ENCODE measurements at places on chromosomes 4 and X.

DNA sequence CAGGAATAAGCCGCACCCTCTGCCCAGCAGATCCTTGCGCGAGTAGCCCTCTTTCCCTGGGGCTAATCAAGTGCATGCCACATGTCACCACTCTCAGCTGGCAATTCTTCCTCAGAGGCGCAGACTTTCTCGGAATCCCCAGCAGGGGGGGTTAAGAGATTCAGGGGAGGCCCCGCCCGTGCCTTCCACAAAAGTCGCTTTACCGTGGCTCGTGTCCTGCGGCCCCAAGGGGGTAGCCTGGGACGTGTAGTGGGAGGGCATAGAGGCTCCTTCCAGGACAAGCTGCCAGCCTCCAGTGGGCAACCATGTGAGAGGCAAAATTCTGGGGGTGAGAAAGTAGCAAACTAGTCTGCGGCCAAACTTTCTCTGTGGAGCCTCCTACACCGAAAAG lies 652 bp downstream of the SRPX start:
- no peak for DNase-seq

DNA sequence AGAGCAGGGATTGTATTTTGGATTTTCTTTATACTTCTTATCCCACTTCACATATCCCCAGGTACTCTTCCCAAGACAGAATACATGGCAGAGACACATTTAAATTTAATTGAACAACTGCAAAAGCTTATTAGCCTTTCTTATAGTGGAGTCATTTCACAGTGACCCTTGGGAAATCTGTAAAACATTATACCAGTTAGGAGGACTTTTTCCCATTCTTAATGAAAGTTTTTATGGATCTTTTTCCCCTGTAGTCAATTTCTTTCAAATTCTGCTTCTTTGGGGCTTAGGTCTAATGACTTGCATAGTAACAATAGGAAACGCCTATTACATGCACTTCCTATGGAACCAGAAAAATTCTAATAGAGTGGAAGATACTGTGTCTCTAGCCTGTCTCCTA lies 14.6 kb upstream of the MCUB start:
- DNase-seq = no peak

DNA sequence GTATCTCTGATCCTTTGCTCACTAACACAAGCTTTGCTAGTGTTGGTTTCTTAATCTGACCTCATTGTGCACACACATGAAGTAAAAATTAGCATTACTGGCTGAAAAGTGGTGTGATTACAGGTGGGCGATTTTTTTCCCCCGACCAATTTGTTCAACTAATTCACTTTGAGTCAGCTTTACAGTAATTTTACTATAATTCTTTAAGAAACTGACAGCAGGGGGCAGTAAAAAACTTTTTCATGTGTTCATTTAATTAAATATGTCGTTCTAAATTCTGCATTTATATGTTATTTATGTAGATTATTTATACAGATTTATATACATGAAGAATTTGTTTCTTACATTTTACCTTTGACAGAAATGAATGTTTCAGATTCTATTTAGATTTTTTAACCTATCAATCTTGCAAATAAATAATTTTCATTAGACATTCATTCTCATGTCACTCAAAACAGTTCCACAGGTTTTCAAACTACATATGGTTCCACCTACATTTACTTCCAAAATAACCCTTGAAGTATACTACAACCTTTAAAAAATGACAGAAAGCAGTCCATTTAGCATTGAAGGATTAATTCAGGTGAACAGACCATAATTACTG lies 17.5 kb downstream of the PALLD start:
- DNase-seq = no peak

DNA sequence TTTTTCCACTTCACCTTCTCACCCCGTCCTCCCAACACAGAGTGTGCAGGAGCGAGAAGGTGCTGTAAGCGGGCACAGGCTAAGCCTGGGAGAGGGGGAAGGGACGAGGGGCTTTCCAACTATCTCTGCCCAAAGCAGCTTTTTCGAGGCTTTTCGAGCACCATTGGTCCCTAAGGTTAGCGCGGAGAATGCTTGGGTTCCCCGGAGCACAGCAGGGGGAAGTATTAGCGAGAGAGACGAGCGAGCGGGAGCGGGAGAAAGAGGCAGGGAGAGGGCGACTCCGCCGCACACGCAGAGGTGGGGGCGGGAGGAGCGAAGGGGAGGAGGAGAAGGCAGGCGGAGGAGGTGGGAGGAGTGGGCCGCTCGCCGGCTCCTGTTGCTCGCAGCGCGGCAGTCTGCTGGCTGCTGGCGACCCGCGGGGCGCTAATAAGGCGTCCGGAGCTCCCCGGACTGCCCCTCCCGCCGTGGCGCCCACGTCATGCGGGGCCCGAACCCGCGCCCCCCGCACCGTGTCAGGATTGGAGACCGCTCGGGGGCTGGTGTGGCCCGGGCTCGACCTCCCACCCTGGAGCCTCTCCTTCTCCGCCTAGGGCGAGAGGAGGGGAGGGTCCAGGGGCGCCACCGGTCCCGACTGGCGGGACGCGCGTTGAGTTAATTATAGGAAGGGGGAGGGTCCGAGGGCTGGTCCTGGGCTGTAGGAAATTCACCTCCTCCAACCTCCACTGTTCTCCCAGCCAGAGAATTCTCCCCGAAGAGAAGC lies at the start of gene ADAMTS3:
ADAMTS3 (minus strand) TSS at position 263 of the 760 bp plus-strand sequence. CDS start 459 bp downstream, outside the sequence.
- DNase-seq = no peak

- no peak for DNase-seq
Measured at GRCh38 chrX:39734174-39734776, 363.5 kb downstream of the BCOR start.

- DNase-seq = no peak
Measured at GRCh38 chrX:632366-633042, 1.9 kb downstream of the SHOX start.

DNA sequence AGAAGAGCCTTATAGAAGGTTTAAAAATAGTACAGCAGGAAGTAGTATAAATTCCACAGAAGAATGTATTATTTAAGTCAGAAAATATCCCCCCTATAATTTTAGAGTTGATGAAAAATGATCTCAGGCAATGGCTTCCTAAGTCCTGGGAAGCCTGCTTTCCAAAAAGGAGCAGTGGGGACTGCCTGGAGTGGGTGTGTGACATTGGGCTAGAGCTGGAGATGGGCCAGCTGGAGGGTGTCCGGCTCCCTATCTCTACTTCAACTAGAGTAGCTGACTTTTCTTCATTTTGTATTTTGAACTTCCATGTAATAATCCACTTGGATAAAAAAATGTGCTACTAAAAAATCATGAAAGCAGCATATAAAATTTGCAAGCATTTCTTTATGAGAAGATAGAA lies 253.9 kb downstream of the ANK2 start:
- DNase-seq = no peak

- no peak for DNase-seq
Measured at GRCh38 chr4:112002248-112002661, 143.0 kb upstream of the FAM241A start.

DNA sequence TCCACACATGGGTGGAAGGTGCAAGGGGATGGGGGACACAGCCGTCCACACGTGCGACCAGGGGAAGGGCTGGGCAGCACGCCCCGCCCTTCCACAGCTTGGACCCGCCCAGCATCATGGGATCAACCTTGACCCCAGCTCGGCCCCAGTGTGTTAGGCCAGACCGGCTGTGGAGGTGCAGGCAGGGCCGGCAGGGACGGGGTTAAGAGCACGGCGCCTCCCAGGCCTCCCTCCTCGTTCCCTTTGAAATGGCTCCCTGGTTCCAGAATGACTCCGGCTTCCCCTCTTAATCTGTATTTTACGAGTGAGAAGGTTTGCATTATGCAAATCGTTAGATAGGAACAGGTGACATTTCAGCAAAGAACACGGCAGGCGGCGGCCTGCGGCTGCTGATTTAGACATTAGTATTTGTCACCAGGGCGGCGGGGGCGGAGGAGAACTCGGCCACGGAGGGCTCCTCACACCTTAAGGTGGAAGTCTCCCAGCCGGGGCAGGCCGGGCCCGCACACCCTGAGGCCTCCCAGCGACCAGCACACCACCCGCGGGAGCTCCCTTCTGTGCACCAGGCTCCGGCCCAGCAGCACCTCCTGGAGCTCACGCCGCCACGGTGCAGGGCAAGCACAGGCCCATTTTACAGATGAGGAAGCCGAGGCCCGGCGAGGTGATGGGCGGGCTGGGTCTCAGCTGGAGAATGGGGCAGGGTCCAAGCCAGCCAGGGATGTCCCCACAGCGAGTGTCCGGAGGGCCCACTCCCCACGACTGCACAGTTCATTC lies 116.1 kb downstream of the FAM53A start:
- DNase-seq = no peak

DNA sequence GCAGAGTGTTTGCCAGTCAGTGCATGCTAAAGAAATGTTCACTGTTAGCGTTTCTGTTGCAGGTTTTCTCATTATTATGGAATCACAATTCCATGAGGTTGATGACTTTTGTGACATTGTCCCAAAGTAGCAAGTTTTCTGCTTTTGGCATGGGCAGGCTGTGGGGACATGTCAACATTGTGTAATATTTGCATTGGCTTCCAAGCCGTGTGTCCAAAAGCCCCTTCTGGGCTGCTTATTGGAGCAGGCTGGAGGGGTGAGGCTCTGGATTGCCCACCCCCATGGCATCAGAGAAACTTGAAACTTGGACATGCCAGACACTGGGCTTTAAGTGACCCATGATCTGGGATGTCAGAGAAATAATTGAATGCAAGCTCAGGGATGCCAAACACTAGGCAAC lies 90.7 kb downstream of the RTL9 start:
- no peak for DNase-seq

DNA sequence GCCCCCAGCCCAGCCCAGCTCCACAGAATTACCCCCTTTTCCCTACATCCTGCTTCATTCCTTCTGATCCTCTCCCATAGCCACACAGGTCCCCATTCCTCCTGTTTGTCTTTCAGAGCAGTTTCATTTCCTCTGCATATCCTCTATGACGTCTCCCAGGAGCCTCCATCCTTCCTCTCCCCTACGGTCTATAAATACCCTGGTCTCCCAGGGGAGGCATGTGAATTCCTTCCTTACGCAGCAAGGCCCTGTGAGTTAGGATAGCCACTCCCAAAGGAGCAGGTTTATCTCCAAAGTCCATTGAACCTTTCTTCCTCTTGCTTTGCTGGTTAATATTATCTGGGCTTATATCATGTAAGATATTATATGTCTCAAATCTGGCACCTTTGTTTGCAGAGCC lies 8.4 kb upstream of the APLN start:
- DNase-seq = no peak

GRCh38 chr4:188396037-188396436 lies 256.8 kb downstream of the TRIML1 start:
- no peak for DNase-seq

DNA sequence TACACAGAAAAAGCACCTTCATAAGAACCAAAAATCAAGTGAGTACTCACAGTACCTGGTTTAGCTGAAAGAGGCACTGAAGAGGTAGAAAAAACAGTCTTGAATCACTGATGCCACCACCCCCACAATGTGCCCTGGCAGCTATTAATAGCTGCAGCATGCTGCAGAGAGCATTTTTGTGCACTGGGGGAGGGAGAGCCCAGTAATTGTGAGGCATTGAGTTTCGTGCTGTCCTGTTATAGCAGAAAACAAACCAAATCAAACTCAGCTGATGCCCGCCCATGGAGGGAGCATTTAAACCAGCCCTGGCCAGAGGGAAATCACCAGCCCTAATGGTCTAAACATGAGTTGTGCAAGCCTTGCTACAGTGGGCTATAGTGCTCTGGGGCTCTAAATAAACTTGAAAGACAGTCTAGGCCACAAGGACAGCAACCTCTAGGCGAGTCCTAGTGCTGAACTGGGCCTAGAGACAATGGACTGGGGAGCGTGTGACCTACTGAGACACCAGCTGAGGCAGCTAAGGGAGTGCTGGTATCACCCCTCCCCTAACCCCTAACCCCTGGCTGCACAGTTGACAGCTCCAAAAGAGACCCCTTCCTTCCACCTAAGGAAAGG lies 106.3 kb upstream of the TMLHE start:
- DNase-seq = no peak

GRCh38 chr4:3488820-3489219 lies 25.7 kb downstream of the DOK7 start:
- no peak for DNase-seq

GRCh38 chrX:72306851-72307645 lies 1.3 kb upstream of the CITED1 start:
- DNase-seq = no peak

DNA sequence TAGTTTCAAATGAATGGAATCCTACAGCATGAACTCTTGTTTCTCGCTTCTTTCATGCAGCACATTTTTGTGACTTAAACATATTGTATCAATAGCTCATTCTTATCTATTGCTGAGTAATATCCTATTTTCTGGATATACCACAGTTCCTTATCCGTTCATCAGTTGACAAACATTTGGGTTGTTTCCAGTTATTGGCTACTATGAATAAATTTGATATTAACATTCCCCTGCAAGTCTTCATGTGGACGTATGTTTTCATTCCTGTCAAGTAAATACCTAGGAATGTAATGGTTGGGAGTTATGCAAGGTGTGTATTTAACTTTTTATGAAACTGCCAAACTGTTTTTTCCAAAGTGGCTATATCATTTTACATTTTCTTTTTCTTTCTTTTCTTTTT lies 114.0 kb upstream of the SH3RF1 start:
- no peak for DNase-seq

GRCh38 chr4:47075919-47076318 lies 44.6 kb downstream of the GABRB1 start:
- no peak for DNase-seq
